ENCODE measurements at places on chromosomes 6 and 20.

- no peak overlapping the region for H3K4me3 ChIP-seq
- H3K27ac ChIP-seq, result no peak overlapping the region
- H3K27me3 ChIP-seq, result no peaks in the 10 kb centered on the region
- H3K36me3 ChIP-seq, result no peaks in the 10 kb centered on the region
- H3K4me1 ChIP-seq, result no peaks in the 10 kb centered on the region
Measured at GRCh38 chr6:105099371-105099770, 80.4 kb downstream of the POPDC3 start.

DNA sequence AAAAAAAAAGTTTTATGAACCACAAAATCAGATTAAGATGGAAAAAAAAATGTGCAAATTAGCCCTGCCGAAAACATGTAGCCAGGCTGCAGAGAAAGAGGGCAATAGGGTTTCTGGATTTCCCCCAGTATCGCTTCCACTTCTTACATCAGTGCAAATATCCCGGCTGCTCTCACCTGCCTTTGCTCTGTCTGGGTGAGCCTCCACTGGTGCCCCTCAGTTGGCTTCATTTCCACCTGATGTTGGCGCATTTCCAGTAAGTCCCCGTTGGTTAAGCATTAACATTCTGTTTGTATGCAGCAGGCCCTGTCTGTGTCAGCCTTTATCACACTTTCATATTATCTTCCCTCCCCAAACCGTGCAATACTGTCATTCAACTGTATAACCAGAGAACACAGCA lies 215.1 kb downstream of the CBLN4 start:
- H3K36me3 ChIP-seq, result no peaks in the 10 kb centered on the region
- H3K27me3 ChIP-seq, result no peaks in the 10 kb centered on the region
- H3K4me1 ChIP-seq, result no peaks in the 10 kb centered on the region
- H3K27ac ChIP-seq, result no peak overlapping the region
- no peak overlapping the region for H3K4me3 ChIP-seq
- no peak for DNase-seq

- no peaks in the 10 kb centered on the region for H3K27me3 ChIP-seq
- H3K27ac ChIP-seq, result no peak overlapping the region
Measured at GRCh38 chr6:143205991-143206390, 145.3 kb downstream of the AIG1 start.

DNA sequence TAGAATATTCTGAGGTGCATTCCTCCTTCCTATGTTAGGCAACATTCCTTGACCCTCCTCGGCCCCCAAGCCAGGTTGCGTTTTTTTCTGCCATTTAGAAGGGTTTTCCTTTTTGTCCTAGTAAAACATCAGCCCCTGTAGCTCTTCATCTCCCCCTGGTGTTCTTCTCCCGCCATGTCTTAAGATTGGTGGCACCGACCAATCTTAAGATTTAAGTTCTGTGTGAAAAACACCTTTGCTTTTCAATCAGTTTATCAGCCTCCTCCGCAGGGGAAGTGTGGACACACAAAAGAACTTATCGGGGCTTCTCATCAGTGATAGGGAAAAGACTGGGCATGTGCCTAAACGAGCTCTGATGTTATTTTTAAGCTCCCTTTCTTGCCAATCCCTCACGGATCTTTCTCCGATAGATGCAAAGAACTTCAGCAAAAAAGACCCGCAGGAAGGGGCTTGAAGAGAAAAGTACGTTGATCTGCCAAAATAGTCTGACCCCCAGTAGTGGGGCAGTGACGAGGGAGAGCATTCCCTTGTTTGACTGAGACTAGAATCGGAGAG lies 719 bp upstream of the EDN1 start:
- peaks cover 80% of the 10 kb centered on the region for H3K27me3 ChIP-seq
- H3K4me1 ChIP-seq, result peaks cover 21% of the 10 kb centered on the region
- no peak for DNase-seq
- H3K36me3 ChIP-seq, result peaks cover 3% of the 10 kb centered on the region
- no peak overlapping the region for H3K27ac ChIP-seq

DNA sequence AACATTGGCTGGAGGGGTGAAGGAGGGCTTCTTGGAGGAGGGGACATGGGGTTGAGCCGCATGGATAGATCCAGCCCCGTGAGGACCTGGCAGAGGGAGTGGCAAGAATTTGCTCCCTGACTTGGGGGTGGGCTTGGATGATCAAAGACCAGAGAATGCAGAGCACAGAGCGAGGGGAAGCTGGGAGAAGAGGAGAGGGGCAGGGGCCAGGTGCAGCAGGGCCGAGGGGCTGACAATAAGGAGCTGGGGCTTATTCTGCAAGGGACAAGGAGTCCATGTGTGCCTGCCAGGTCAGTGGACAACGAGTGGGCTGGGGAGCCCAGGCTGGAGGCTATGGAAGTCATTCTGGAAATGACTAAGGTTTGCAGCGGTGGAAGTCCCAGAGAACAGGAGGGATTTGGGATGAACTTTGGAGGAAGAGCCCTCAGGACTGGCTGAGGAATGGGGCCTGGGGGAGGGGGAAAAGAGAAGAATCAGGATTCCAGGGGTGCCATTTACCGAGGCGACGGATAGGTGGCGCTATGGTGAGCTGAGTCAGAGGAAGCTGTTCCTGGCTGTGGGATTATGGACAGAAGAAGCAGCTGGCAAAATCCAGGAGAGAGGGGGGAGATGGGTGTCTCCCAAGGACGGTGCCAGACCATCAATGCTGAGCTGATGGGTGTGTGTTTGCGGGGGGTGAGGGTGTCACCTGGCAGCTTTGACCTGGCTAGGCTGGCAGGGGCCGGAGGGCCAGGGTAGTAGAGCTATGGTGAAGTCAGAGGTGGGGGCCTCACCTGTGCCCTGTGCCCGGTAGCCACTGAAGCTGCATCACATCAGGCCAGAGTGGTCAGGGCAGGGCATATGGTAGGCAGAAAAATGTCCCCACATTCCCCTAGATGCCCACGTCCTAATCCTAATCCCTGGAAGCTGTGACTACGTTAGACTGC lies 7.8 kb downstream of the KCNG1 start:
- no peak for DNase-seq
- no peaks in the 10 kb centered on the region for H3K36me3 ChIP-seq
- no peak overlapping the region for H3K27ac ChIP-seq
- no peak overlapping the region for H3K4me3 ChIP-seq

GRCh38 chr20:63497946-63498935 lies 642 bp downstream of the EEF1A2 start:
- no peaks in the 10 kb centered on the region for H3K4me1 ChIP-seq
- peaks cover 2% of the 10 kb centered on the region for H3K36me3 ChIP-seq
- peak overlapping the region; percentile 31 for H3K4me3 ChIP-seq
- peak overlapping the region; percentile 35 for H3K27ac ChIP-seq
- no peak for DNase-seq
- H3K27me3 ChIP-seq, result peaks cover 12% of the 10 kb centered on the region

GRCh38 chr6:113860181-113860955 lies 3.2 kb downstream of the MARCKS start:
- no peak overlapping the region for H3K27ac ChIP-seq
- peaks cover 10% of the 10 kb centered on the region for H3K36me3 ChIP-seq
- DNase-seq, result no peak
- H3K4me3 ChIP-seq, result peak overlapping the region; percentile 50

GRCh38 chr20:48816282-48817205 lies 11.3 kb downstream of the PREX1 start:
- no peaks in the 10 kb centered on the region for H3K27me3 ChIP-seq
- peak overlapping the region; percentile 97 for H3K4me3 ChIP-seq
- peaks cover 24% of the 10 kb centered on the region for H3K36me3 ChIP-seq
- peaks cover 49% of the 10 kb centered on the region for H3K4me1 ChIP-seq
- no peak for DNase-seq
- H3K27ac ChIP-seq, result peak overlapping the region; percentile 91

- H3K27me3 ChIP-seq, result peaks cover 25% of the 10 kb centered on the region
- H3K27ac ChIP-seq, result no peak overlapping the region
- peaks cover 6% of the 10 kb centered on the region for H3K4me1 ChIP-seq
- H3K4me3 ChIP-seq, result no peak overlapping the region
- no peaks in the 10 kb centered on the region for H3K36me3 ChIP-seq
Measured at GRCh38 chr6:169980826-169981450, 229.5 kb downstream of the ERMARD start.

DNA sequence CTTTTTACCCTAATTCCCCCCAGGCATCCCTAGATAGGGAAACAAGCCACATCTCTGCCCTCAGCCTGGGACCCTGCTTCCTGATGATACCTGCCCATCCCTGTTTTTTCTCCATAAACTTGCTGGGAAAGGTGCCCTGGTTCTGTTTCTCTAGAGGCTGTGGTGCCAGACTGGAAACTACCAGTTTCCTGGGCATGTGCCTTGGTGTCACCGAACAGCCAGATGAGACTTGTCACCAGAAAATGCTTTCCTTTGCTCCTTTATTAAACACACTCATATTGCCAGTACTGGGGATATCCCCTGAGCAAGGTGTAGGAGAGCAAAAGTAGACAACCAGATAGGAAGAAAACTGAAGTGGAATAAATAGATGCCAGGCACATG lies 16.8 kb downstream of the SRSF3 start:
- H3K27ac ChIP-seq, result peak overlapping the region; percentile 83
- peaks cover 61% of the 10 kb centered on the region for H3K36me3 ChIP-seq
- peaks cover 38% of the 10 kb centered on the region for H3K4me1 ChIP-seq
- H3K27me3 ChIP-seq, result no peaks in the 10 kb centered on the region
- no peak overlapping the region for H3K4me3 ChIP-seq
- no peak for DNase-seq

GRCh38 chr6:142856624-142857232 lies 88.2 kb downstream of the HIVEP2 start:
- peaks cover 87% of the 10 kb centered on the region for H3K4me1 ChIP-seq
- peaks cover 18% of the 10 kb centered on the region for H3K36me3 ChIP-seq
- peak overlapping the region; percentile 76 for H3K4me3 ChIP-seq

- H3K4me1 ChIP-seq, result no peaks in the 10 kb centered on the region
- H3K27me3 ChIP-seq, result no peaks in the 10 kb centered on the region
- H3K36me3 ChIP-seq, result peaks cover 2% of the 10 kb centered on the region
- no peak overlapping the region for H3K4me3 ChIP-seq
- DNase-seq, result no peak
Measured at GRCh38 chr6:93721386-93722048, 302.2 kb upstream of the EPHA7 start.
